NCI-H1436 (cell line): ENCODE measurements at places on chromosomes 3 and 15.
A peak's percentile ranks its signal among the peaks of the same experiment; 100 is the strongest.

GRCh38 chr15:59532770-59533379, 78.7 kb upstream of the GCNT3 start:
- DNase-seq, result peak; percentile 52

GRCh38 chr3:63192248-63192647, 85.9 kb upstream of the SYNPR start:
- DNase-seq, result no peak

DNA sequence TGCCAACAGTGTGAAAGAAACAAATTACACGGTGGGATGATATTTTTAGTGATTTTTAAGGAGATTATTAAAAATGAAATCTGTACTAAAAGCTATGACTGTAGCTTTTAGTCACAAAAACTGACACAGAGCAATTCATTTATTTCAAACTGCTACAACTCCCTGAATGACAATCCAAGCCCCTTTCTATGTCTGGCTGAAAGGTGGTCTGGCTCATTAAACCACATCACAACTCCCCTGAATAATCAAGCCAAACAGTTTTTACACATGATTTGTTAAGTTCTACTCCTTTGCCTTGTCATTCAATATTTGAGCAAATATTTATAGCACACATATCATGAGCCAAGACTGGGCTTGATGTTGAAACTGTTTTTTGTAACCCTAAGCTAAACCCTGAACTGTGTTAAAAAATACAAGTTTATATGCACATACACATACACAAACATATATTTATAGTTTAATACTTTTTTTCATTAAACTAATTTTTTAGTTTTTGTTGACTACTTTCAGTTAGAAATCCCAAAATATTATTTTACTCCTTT, 125.5 kb downstream of the RBMS3 start:
- no peak for DNase-seq

GRCh38 chr3:72187131-72187530, 402.2 kb upstream of the PROK2 start:
- DNase-seq, result no peak

DNA sequence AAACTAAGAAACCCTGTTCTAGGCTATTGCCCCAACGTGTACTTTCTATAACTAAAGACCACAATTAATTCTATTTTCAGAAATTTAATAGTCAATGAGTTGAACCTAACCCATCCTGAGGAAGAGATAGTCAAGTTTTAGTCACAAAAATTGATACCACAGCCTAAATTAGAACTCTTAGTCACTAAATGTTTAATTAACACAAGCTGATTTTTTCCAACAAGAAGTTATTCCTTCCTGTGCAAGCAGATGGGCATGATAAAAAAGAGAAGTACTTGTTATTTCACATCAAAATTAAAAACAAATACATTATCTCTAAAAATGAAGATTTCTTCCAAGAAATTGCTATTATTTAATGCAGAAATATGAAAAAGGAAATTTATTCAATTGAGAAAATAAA, 38.4 kb upstream of the TERB2 start:
- no peak for DNase-seq

GRCh38 chr3:85148036-85148435, 189.2 kb downstream of the CADM2 start:
- peak; percentile 1 for DNase-seq

GRCh38 chr3:59784164-59784563, 734.3 kb upstream of the CFAP20DC start:
- no peak for DNase-seq

- DNase-seq, result no peak
Measured at GRCh38 chr3:83393276-83393675, 1565.5 kb upstream of the CADM2 start.

GRCh38 chr15:51119120-51119519, 24.4 kb upstream of the TNFAIP8L3 start:
- no peak for DNase-seq

- DNase-seq, result no peak
Measured at GRCh38 chr3:142213298-142213697, 12.1 kb downstream of the GK5 start.

- no peak for DNase-seq
Measured at GRCh38 chr3:53109891-53110771, 20.1 kb downstream of the RFT1 start.

DNA sequence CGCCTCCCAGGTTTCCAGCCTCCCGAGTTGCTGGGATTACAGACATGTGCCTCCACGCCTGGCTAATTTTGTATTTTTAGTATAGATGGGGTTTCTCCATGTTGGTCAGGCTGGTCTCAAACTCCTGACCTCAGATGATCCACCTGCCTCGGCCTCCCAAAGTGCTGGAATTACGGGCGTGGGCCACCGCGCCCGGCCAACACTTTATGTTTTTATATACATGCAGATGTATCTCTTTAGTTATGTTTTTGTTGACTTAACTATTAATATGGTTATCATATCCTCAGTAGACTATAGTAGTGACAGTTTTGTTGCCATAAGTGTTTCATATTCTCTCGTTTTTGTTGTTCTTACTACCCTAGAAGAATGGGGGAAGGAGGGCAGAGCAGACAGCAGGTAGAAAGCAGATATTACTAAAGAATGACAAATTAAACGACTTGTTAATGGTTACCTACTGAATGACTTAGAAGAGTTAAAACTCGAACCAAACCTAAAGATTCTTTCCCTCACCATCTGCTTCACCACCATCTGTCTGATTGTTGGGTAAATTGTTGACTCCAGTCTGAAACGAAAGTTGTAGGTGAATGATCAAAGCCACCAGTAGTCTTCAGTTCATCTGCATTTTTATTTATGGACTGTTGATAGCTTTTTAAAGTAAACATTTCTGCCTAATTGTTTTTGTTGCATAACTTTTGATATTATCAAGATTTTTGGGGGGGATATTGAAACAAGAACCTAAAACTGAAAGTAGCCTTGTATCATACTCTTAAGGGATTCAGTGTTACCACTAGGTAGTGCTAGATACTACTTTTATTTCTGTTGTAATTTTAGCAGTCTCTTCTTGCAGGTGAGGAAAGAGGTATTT, 89.3 kb downstream of the RASA2 start:
- DNase-seq, result peak; percentile 24

DNA sequence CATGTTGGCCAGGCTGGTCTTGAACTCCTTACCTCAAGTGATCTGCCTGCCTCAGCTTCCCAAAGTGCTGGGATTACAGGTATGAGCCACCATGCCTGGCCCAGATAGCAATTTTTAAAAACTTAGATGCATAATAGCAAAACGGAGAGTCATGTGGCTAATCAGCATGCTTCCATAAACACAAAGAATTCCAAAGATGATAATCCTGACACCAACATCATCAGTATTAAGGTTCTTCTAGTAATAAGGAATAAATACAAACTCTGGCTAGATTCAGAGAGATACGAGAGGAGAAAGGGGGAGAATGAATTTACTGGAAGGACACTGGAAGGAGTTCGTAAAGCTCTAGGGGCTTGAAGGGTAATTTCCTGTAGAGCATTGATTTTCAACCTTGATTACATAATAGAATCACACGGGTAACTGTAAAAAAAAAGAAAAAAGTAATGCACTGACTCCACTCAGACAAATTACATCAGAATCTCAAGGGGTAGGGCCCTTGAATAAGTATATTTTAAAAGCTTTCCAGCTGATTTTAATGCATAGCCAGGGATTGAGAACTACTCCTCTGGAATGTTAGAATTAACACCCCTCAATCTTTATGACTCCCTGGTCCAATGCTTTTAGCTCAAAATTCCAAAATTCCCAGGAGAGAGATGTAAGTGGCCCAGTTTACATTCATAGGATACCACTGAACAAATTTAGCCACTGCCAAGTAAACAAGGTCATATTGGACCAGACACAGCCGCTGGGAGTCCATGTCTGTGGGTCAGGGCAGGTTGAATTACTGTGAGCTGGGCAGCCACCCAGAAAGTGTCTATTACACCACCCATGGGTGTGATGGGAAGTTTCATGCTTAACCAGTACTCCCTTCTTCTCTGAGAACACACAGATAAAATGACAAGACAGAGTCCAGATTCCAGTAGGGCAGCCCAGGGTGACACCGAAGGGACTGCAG, 243.9 kb downstream of the TBL1XR1 start:
- DNase-seq, result no peak

GRCh38 chr15:78750566-78750965, 60.7 kb downstream of the ADAMTS7 start:
- DNase-seq, result no peak

DNA sequence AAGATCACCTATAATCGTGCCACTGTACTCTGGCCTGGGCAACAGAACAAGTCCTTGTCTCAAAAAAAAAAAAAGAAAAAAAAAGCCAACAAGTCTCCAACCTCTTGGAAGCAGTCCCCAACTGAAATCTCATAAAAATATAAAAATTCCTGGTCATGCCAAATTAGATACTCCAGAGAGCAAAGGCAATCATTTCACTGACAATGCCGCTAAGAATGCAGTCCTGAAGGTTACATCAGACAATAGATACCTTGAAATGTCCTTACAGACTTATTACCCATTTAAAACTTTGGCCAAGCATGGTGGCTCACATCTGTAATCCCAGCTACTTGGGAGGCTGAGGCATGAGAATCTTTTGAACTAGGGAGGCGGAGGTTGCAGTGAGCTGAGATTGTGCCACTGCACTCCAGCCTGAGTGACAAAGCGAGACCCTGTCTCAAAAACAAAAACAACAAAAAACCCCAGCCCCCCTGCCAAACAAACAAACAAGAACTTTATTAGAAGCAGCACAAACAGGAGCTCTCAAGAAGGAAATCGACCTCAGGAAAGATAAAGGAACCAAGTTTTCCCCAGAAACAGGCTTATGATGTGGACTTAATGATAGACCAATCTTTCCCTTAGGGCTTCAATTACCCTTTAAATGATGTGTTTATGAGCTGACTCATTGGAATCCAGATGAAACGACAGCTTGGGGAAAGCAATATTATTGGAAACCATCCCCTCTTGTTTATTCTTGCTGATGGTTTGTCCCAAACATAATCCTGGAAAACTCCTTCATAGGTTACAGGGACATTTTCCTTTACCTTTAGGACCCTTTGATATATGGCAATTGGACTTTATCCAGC, 53.1 kb upstream of the XCR1 start:
- no peak for DNase-seq

DNA sequence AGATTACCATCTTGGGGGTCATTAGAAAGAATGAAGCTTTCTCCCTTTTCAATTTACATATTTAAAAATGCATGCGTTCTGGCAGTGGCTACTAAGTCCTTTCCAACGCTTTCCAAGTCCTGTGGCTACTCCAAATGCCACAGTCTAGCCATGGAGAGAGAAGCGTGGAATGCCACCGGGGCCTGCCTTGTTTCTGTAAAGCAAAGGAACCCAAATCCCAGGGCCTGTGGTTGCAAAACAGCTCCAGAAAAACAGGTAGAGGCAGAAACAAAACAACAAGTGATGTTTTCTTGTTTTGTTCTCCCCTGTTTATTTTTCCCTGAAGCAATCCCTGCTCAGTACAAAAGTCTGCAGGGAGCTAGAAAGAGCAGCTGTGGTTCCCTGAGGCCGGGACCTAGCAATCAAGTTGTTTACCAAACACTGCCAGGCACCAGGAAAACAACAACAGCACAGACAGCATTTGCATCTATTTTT, 85.5 kb downstream of the FOXP1 start:
- DNase-seq, result no peak

DNA sequence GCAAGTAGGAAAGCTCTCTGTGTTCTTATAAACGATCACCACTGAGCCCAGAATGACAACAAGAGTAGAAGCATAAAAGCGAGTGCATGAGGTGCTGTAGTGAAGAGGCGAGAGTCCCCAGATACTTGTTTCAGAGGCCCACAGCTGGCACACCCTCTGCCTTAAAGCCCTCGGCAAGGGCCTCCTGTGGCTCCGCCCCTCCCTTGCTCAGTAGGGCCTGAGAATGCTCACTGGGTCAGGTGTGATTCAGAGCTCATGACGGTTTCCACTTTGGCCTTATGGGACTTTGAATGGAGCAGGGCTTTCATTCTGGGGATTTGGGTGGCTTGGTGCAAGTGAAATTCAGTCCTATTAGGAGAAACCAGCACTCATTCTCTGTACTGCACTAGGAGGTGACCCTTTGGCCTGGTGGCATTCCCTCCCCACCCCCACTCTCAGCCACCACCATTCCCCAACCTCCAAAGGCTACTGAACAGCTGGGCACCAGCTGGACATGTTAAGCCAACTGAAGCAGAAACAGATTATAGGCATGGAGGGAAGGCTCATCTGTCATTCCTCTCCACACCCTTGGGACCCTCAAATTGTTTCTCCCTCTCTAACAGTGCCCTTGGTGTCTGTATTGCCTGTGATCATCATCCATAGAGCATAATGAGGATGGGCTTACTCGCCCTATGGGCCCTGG, 109.6 kb upstream of the CTDSPL start:
- no peak for DNase-seq

- no peak for DNase-seq
Measured at GRCh38 chr3:108448593-108448992, 61.8 kb downstream of the MYH15 start.

GRCh38 chr3:37812499-37812896, 49.2 kb upstream of the CTDSPL start:
- DNase-seq, result no peak

- no peak for DNase-seq
Measured at GRCh38 chr3:135458541-135459322, 506.8 kb upstream of the PPP2R3A start.

DNA sequence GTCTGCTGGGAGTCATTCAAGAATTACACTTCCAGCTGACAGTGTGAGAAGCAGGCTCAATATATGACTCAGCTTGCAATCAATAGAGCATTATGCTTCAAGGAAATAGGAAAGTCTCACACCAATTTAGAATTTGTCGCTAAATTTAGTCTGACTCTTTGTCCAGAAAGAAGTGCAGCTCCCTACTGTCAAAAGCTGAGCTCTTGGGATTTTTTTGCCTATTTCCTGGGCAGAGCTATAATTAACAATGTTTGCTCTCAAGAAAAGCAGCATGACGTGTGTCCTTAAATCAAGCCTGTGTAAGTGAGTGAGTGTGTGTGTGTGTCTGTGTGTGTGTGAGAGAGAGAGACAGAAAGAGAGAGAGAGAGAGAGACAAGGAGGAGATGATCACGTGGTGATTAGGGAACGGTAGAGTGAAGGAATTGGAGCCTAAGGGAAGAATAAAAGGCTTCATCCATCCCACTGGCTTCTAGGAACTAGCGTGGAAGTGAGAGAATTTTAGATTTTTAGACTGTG, 16.4 kb upstream of the SLC35G2 start:
- DNase-seq, result peak; percentile 82

DNA sequence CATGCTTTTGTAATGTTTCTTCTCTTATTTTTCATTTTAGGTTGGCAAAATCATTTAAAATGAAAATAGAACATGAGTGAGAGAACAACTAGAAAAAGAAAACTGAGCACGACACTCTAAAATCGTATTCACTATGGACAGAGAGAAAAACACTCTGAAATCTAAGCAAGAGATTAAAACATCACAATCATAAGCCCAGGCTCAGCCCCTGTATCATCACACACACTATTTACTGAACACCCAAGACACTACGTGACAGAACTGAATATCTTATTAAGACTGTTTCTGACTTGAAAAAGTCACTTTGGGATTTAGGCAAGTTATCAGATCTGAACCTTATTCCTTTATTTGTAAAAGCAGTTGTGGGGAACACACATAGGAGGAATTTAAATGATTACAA, 82.6 kb upstream of the PLXND1 start:
- no peak for DNase-seq

- no peak for DNase-seq
Measured at GRCh38 chr15:89851673-89852341, 37.2 kb upstream of the ANPEP start.
